Bronchial epithelial cell (primary cell): ENCODE measurements at places on chromosomes 12 and 14. TPM values are rescaled to one million over a fixed set of nuclear protein-coding genes. Genes with fewer than 3 reads are reported as not detected.

DLK1 gene
- not detected in 2 replicates for total RNA-seq

CKAP4 gene
- 56.6 and 89.2 TPM in 2 replicates for total RNA-seq

TUNAR gene
- total RNA-seq = not detected in 2 replicates

KCNK10 gene
- total RNA-seq = not detected in 2 replicates

KERA gene
- not detected in 2 replicates for total RNA-seq

MYF6 gene
- not detected in 2 replicates for total RNA-seq

EGLN3 gene
- total RNA-seq = 48.7 and 91.7 TPM in 2 replicates

TMEM63C gene
- 0.79 and 4.5 TPM in 2 replicates for total RNA-seq

RTL1 gene
- total RNA-seq = not detected in 2 replicates

CBLN3 gene
- total RNA-seq = 0.38 and 0.53 TPM in 2 replicates

PPP4R3A gene
- 110 and 119 TPM in 2 replicates for total RNA-seq

TMEM253 gene
- total RNA-seq = under 0.01 and 0.51 TPM in 2 replicates

TAS2R20 gene
- total RNA-seq = 1.8 and 2.0 TPM in 2 replicates

PTPN6 gene
- total RNA-seq = 10.9 and 12.4 TPM in 2 replicates

RPL10L gene
- not detected in 2 replicates for total RNA-seq

RAD9B gene
- 0.26 TPM in 2 replicates for total RNA-seq

ERBB3 gene
- 21.1 and 59.8 TPM in 2 replicates for total RNA-seq

POTEG gene
- total RNA-seq = not detected in 2 replicates

CD27 gene
- total RNA-seq = not detected in 2 replicates

STXBP6 gene
- not detected in 2 replicates for total RNA-seq

OR6C2 gene
- not detected in 2 replicates for total RNA-seq

SLC7A8 gene
- total RNA-seq = 1.1 and 9.0 TPM in 2 replicates
